ENCODE measurements at places on chromosomes 1 and 21.

GRCh38 chr1:21537932-21538630 is 28.9 kb downstream of the ALPL start:
- no peak for DNase-seq

GRCh38 chr1:65066766-65067490 is 81.1 kb upstream of the AK4 start:
- peak; percentile 58 for DNase-seq

GRCh38 chr1:26727476-26727875 is 31.7 kb downstream of the ARID1A start:
- no peak for DNase-seq

DNA sequence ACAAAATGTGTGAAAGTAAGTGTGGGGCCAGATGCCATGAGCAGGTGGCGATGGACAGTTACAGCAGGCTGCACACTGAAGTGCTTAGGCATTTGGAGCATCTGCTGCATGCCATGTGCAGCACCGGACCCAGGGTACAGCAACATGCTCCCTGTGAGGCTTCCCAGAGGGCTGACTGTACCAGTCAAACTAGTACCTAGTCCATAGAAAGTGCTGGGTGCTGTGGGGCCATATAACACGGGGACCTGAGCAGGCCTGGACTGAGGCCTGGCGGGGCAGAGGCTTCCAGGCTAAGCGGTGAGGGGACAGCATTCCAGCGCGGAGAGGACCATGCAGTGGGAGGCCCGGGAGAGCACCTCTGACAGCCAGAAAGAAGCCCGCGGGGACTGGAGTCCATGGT is 29.9 kb upstream of the PKP1 start:
- DNase-seq, result no peak

DNA sequence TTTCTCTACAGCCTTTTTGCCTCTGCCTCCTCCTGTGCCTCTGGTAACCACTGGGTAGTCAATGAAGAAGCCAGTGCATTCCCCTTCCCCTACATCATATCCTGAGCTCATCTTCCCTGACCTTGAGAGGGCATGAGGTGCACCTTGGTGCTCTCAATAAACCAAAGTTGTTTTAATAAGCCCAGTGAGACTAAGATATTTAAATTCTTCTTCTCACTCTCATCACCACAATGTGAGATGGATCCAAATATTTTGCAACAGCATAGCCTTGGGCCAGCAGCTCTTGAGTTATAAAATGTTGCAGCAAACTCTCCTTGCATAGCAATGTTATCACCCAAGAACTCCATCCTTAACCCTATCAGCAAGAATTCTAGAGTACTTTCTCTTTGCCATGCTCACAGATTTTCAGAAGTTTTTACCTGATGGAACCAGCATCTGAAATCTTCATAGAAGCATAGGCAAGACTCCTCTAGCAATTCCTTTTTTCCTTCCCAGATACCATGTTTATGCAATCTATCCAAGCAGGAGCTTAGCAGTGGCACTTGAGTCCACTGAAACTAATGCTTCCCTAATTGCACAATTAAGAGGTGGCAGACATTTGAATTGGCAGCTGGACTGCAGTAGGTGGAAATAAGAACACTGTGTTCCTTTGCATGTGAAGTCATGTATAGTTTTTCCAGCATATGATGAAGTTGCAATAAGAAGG is 36.8 kb downstream of the CDC7 start:
- no peak for DNase-seq

All from COR-L47 (cell line).